Large intestine (tissue), 12 donors: ENCODE measurements at places on chromosomes 13 and 19.

DNA sequence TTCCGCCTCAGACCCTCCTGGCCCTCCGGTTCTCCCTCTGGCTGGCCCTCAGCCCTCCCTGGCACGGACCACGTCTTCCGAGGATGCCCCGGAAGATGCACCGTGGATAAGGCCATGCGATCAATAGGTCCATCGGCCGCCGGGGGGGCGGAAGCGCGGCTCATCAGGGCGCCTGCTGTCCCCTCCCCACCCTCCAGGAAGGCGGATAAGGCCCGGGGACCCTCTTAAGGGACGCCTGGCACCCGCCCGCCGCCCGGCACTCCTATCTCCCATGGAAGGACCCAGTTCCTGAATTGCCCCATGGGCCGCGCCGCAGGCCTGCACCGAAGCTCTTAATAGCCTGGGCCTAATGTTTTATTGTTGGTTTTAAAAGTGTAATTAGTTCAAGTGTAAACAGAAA, 46.2 kb upstream of the TCF3 start:
- DNase-seq, result no peak

- no peak for DNase-seq
Observed at GRCh38 chr13:107678075-107678689, 537.2 kb downstream of the LIG4 start.

DNA sequence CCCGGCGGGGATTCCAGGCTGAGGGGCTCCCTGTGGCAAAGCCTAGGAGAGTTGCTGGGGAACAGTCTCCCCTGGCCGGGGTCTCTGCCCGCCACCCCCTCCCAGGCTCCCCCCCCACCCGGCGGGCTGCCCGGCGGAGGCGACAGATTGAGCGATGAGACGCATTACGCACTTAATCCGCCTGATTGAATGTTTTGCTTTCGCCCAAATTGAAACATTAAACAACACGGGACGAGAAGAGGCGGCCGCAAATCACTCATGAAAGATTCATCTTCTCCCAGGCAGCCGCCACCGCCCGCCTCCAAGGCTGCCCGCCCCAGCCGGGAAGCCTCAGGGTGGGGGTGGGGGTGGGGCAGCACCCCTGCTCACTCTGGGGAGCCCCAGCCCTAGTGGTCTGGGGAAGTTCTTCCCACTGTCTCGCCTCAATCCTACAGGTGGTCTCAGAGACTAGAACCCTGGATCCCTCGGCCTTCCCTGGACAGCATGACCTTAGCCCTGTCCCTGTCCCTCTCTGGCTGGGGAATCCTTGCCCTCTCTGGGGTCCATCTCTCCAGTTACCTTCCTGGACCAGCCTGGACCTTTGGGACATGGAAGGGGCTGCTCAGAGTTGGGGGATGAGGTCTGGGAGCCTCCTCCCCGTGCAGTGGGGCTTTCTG, 7.6 kb upstream of the ERFL start:
- DNase-seq, result no peak

GRCh38 chr13:108155185-108156106, 59.9 kb downstream of the LIG4 start:
- peak; percentile 47 for DNase-seq
